ENCODE measurements at places on chromosomes 2 and 18. TPM values are rescaled to one million over a fixed set of nuclear protein-coding genes. Genes with fewer than 3 reads are reported as not detected.

DNA sequence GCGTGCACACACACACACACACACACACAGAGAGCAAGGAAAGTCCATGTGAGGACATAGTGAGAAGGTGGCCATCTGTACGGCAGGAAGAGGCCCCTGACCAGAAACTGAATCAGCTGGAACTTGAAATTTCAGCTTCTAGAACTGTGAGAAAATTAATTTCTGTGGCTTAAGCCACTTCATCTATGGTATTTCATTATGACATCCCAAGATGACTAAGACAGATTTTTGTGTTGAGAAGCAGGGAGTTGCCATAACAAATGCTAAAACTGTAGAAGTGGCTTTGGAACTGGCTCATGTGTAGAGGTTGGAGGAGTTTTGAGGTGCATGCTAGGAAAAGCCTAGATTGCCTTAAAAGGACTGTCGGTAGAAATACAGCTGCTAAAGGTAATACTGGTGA, 63.4 kb upstream of the ZBTB7C start:
- no peak overlapping the region for H3K27ac ChIP-seq
- H3K36me3 ChIP-seq: no peaks in the 10 kb centered on the region
- H3K27me3 ChIP-seq: no peaks in the 10 kb centered on the region
- no peaks in the 10 kb centered on the region for H3K4me1 ChIP-seq

DNA sequence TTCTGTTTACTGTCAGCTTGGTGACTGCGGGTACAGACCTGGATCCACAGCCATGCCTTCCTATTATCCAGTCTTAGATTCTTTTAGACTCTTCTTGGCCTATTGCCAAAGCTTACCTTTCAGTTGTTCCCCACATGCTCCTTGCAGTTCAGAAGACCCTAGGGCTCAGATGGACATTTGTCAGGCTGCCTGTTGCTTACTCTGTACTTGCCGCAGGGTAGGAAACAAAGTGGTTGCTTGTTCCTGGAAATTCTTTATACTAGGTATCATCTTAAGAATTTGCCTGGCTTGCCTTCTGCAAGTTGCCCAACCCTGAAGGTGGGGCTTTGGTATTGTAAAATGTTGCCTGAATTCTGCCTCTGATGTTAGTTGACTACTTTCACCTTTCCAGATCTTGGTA, 24.4 kb downstream of the CD28 start:
- DNase-seq: no peak
- H3K27ac ChIP-seq: no peak overlapping the region
- no peaks in the 10 kb centered on the region for H3K36me3 ChIP-seq
- H3K27me3 ChIP-seq: no peaks in the 10 kb centered on the region
- no peak overlapping the region for H3K4me3 ChIP-seq
- H3K4me1 ChIP-seq: 0 out of 2 replicates have a peak, but pooled peaks cover 3% of the 10 kb centered on the region

The NDC80 gene
- 38.9 TPM for total RNA-seq

DNA sequence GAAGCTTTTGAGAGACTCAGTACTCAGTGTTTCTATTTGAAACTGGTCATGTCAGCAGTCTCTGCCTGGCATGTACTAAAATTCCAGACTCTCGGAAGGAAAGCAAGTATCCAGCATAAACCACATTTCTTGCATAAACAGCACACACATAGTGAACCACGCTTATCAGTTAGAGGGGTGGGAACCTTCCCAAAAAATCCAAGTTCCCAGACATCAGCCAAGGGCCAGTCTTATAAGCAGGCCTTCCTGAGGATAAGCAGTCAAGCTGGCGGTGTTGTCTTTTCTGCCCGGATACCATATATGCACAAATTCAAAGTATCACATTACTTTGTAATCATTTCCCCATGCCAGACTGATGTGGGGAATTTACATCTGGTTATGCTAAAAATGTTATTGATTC, 73.6 kb downstream of the ST6GAL2 start:
- H3K36me3 ChIP-seq: no peaks in the 10 kb centered on the region
- H3K27me3 ChIP-seq: no peaks in the 10 kb centered on the region
- no peaks in the 10 kb centered on the region for H3K4me1 ChIP-seq
- no peak for DNase-seq
- no peak overlapping the region for H3K27ac ChIP-seq
- no peak overlapping the region for H3K4me3 ChIP-seq

The ONECUT2 gene
- 1.7 TPM for total RNA-seq

DNA sequence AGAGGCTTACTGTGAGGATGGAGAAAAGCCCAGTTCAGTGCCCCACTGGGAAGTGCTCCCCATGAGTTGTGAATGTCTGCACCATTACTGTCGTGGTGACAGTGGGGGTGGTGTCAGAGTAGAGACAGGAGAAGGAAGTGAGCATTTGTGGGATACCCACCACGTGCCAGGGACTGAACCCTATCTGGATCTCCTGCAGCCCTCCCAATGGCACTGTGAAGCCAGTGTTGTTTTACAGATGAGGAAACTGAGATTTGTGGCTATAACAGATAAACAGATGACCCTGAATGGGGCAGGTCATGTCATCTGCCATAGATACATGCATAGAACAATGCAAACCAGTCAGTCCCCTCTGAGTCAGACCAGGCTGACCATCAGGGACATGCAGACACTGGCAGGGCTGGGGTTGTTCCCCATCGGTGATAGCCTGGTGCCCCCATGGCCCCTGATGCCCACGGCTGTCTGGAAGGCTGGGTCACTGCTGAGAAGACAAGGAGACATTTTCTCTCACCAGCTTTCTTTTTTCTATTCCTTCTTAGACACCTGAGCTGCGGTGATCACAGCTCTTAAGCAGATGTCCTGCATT, 60.8 kb downstream of the EMILIN2 start:
- H3K4me3 ChIP-seq: peak overlapping the region; percentile 79
- H3K27ac ChIP-seq: no peak overlapping the region
- no peak for DNase-seq
- H3K27me3 ChIP-seq: peaks cover 22% of the 10 kb centered on the region

The UGGT1 gene
- total RNA-seq: 58.0 TPM

The FAM228B gene
- 3.4 TPM for total RNA-seq

DNA sequence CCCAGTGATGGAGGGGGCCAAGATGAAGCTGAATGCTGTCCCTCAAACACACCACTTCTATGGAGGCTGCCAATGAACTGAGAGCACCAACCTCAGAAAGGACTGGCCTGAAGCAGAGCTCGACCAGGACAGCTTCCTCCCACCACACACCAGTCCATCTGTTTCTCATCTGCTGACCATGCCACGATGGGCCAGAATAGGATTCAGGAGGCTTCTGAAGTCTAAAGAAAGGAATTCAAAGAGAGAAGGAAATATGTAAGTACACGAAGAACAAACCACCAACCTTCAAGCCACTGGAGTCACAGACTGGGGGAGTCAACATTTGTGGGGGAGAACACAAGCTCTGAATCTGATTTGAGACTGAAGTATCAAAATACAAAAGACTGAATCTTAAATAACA, 157.6 kb upstream of the CCDC68 start:
- no peaks in the 10 kb centered on the region for H3K36me3 ChIP-seq
- no peak for DNase-seq
- no peaks in the 10 kb centered on the region for H3K27me3 ChIP-seq
- H3K4me3 ChIP-seq: no peak overlapping the region

The ORMDL1 gene
- total RNA-seq: 50.5 TPM

The LOXHD1 gene
- 0.17 TPM for total RNA-seq

DNA sequence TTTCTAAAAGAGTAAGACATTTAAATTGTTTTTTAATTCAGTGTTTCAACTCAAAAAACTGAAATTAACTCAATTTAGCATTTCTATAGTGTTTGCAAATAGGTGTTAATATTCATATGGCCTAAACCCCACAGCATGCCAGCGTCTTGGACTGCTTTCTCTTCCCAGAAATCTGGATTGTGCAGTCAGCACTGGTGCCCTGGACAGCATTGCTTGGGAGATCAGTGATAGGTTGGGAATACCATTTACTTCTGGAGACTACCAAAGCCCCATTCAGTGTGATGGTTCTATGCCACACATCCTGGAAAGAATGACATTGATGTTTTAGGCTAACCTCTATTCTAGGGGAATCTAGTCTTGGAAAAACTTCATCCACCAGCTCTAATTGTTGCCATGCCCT, 455.0 kb upstream of the KLHL29 start:
- no peaks in the 10 kb centered on the region for H3K27me3 ChIP-seq
- no peaks in the 10 kb centered on the region for H3K36me3 ChIP-seq
- H3K4me1 ChIP-seq: no peaks in the 10 kb centered on the region
- H3K27ac ChIP-seq: no peak overlapping the region
- no peak for DNase-seq

The VIL1 gene
- 9.2 TPM for total RNA-seq

GRCh38 chr2:224670203-224670602, 46.0 kb downstream of the CCDC195 start:
- no peaks in the 10 kb centered on the region for H3K27me3 ChIP-seq
- no peak overlapping the region for H3K4me3 ChIP-seq
- no peak overlapping the region for H3K27ac ChIP-seq
- no peaks in the 10 kb centered on the region for H3K36me3 ChIP-seq
- DNase-seq: no peak

- no peak for DNase-seq
- no peak overlapping the region for H3K27ac ChIP-seq
- H3K36me3 ChIP-seq: no peaks in the 10 kb centered on the region
- H3K4me1 ChIP-seq: no peaks in the 10 kb centered on the region
These were observed 64.3 kb downstream of the NCKAP5 start for GRCh38 chr2:133503927-133504326.

DNA sequence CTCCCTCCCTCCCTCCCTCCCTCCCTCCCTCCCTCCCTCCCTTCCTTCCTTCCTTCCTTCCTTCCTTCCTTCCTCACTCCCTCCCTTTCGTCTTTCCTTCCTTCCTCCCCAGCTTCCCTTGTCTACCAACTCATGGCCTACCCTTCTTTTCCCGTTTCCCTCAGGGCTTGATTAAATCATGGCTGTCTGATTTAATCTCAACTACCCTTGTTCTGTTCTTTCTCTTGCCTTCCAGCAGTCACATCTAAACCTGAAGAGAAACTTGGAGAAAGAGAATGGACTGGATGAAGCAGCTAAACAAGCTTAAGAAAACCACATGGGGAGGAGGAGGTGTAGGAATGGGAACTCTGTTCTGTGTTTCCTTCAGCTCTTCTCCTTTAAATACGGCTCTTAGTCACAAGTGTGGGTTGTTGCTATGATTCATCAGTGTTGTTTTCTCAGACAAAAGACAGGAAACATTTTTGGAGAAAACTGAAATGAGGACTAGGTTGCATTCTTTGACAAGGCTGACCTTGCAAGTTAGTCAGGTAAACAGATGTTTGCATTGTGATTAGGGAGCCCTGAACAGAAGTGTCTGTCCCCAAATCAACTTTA, 177.9 kb downstream of the LRRTM1 start:
- no peak overlapping the region for H3K27ac ChIP-seq
- no peak overlapping the region for H3K4me3 ChIP-seq
- no peaks in the 10 kb centered on the region for H3K4me1 ChIP-seq
- no peaks in the 10 kb centered on the region for H3K27me3 ChIP-seq

The AGXT gene
- total RNA-seq: not detected

- DNase-seq: no peak
- no peak overlapping the region for H3K4me3 ChIP-seq
- H3K27me3 ChIP-seq: no peaks in the 10 kb centered on the region
- H3K27ac ChIP-seq: no peak overlapping the region
These were observed 48.4 kb downstream of the MYCN start for GRCh38 chr2:15988733-15989132.

DNA sequence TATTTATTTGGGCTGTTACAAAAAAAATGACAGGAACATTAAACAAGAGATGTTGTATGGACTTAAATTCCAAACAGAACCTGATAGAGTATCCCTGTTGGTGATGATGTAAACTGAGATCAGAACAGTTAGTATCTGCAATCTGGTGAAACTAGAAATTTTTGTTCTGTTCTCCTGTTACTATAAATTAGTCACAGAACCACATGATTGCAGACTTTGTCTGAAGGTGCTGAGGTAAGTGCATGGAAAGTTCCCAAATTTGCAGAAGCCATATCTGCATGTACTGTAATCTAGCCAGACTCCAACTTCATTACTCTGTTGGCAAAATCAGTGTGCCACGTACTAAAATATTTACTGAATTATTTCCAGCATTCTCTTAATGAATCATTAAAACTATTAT, 516.3 kb upstream of the FSIP2 start:
- DNase-seq: no peak
- H3K27me3 ChIP-seq: no peaks in the 10 kb centered on the region
- H3K4me3 ChIP-seq: no peak overlapping the region
- H3K36me3 ChIP-seq: no peaks in the 10 kb centered on the region
- no peaks in the 10 kb centered on the region for H3K4me1 ChIP-seq
- H3K27ac ChIP-seq: no peak overlapping the region

DNA sequence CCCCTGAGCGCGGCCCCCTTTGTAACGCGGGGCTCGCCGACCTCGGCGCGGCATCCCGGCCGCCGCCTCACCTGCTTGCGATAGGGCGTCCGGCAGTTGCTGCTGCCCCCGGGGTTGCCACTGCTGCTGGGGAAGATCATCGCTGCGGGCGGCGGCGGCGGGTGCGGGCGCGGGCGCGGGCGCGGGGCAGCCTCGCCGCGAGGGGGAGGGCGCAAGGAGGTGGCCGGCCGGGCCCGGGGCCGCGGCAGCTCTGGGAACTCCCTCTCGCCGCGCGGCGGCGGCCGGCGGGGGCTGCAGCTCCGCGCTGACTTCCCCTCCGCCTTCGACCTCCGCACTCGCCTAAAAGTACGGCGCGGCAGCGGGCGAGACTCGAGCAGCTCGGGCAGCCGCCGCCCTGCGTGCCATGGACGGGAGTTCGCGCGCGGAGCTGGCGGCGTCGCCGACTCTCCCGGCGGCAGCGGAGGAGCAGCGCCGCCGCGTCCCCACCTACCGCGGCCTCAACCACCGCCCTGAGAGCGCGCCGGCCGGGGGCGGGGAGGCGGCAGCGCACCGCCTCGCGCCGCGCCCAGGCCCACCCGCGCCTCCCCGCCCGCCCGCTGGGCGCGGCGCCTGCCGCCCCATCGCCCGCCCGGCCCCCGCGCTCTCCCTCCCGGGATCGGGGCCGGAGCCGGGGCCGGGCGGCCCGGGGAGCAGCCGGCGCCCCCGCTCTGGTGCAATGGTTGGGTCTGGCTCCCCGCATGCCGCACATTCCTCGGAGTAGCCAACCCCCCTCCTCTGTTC, 86.0 kb downstream of the RBMS1 start:
- H3K27ac ChIP-seq: no peak overlapping the region
- peak overlapping the region; percentile 64 for H3K4me3 ChIP-seq
- DNase-seq: peak; percentile 88
- peaks cover 54% of the 10 kb centered on the region for H3K4me1 ChIP-seq
- peaks cover 53% of the 10 kb centered on the region for H3K27me3 ChIP-seq
